ENCODE measurements at places on chromosomes 5 and 9.

GRCh38 chr9:136558373-136558772 is 12.5 kb upstream of the NOTCH1 start:
- no peak for DNase-seq

GRCh38 chr5:131186561-131187256 is 16.0 kb downstream of the LYRM7 start:
- no peak for DNase-seq

- no peak for DNase-seq
Observed at GRCh38 chr9:16032799-16033198, 480.0 kb downstream of the CCDC171 start.

- DNase-seq: no peak
Observed at GRCh38 chr5:2257326-2258244, 374.9 kb upstream of the IRX4 start.

- no peak for DNase-seq
Observed at GRCh38 chr9:80797101-80797829, 892.1 kb downstream of the TLE1 start.

DNA sequence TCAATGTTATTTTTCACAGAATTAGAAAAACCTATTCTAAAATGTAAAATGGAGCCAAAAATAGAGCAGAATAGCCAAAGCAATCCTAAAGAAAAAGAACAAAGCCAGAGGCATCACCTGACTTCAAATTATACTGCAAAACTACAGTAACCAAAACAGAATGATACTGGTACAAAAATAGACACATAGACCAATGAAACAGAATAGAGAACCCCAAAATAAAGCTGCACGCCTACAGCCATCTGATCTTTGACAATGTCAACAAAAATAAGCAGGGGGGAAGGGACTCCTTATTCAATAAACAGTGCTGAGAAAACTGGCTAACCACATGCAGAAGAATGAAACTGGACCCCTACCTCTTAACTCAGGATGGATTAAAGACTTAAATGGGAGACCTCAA is 65.8 kb upstream of the PDE4D start:
- DNase-seq: no peak
